ENCODE measurements at places on chromosomes 4 and X.

DNA sequence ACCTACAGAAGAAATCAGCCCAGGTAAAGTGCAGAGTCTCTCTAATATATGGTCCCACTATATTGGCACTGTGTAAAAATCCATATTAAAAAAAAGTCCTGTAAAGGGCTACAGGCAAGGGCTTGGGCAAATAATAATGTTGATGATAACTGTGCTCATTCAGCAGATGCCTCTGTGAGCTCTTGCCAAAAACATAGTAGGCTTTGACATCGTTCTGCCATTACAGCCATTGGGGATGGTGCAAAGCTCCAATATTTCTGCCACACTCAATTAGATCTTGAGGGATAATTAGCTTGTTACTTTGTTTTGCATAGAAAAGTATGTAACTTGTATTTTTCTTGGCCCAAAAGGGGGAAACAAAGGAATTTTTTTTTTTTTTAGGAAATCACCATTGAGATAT lies 645.5 kb upstream of the FAM241A start:
- no peak for DNase-seq

DNA sequence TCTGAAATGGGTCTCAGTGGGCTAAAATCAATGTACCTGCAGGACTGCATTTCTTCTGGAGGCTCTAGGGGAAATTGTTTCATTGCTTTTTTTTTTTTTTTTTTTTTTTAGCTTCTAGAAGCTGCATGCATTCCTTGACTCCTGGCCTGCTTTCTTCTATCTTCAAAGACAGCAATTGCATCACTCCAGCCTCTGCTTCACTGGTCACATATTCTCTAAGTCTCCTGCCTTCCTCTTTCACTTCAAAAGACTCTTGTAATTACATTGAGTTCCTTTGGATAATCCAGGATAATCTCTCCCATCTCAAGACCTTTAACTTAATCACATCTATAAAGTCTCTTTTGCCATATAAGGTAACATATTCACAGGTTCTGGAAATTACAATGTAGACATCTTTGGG lies 11.3 kb upstream of the PCYT1B start:
- DNase-seq = no peak

DNA sequence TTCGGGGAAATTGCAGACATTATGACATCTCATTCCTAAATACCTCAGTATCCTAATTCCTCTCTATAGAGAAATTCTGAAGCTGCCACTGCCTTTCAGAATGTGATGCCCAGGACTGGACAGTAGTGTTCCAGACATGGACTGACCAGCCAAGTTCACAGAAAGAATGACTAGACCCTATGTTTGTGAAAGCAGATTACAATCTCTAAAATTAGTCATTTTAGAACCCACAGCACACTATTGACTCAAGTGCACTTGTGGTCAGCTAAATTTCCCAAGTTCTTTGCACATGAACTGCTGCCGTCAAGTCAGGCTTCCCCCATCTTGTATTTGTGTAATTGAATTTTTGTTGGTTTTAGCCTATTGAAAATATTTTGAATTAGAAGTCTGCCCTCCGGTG lies 81.0 kb upstream of the ESX1 start:
- no peak for DNase-seq

DNA sequence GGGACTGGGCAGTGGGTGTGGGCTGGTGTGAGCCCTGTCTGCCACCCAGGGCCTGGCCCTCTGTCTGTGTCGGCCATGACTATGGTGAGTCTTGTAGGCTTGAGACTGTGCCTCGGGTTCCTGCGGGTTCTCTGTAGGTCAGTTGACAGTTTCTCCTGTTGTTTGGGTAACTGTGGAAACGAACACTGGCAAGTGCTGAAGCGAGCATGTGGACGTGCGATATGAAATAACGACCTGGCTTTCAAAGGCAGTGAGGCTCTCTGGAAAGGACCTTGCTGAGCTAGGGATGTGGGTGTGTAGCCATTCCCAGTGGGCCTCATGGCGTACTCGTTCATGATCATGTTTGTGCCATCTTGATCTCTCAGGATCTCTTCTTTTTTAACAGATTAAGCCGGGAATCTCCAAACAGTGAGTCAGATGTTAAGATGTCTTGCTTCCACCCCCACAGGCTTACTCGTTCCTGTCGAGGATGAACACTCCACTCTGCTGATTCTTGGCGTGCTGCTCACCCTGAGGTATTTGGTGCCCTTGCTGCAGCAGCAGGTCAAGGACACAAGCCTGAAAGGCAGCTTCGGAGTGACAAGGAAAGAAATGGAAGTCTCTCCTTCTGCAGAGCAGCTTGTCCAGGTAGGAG lies 41.3 kb downstream of the HTT start:
- DNase-seq = no peak

DNA sequence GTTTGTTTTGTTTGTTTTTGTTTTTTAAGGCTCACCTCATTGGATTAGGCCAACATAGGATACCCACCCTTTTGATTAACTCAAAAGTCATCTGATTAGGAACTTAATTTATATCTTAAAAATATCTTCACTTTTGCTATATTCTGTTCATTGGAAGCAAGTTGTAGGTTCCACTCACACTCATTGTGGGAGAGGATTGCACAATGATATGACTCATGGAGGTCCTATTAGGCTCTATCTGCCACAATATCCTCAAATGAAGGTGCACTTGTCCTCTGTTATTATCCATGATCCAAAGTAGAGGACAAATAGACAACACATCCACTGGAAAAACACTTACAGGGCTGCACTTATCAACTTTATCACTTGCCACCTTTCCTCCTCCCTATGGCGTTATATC lies 60.5 kb upstream of the ADAMTS3 start:
- DNase-seq = no peak

DNA sequence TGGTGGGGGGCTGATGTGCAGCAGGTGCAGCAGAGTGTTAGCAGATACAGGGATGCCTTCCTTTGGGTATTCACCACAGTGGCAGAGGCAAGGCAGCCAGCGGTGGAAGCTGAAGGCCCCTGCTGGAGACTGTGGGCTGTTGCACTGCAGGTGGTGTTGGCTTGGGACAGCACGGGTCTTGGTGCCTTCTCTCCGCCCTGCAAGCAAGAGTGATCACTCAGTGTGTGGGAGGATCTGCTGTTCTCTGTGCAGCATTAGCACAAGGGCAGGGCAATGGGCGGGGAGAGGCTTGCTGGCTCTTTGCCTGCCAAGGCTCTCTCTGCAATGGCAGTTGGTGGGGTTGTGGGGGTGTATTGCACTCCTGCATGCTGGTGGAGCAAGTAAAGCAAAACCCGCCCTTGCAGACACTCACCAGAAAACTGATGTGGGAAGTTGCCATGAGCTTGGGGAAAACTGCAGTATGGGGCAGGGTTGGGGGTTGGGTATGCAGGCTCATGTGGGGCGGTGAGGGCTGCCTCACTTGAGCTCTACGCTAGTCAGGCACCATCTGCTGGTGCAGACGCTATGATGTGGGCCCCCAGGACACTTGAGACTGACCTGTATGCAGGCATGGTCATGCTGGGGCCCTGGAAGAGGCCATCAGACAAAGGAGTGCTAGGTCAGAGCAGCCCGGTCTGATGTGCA lies 820.8 kb upstream of the GRIA3 start:
- DNase-seq = no peak

DNA sequence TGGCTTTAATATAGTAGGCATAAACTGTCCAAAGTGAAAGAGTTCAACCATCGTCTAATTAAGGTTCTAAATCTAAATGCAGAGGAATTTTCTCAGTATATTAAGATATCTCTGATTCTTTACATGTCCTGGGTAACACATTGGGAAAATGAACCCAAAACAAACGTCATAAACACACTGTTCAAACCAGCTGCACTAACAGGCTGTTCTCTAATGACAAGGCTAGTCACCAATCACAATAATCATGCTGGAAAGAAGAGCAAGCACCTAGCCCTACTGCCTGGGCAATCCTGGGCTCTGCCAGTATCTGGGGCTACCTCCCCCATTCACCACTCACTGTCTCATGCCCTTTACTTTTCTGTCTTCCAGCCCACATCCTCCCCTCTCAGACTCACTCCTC lies 107.9 kb downstream of the EFHC2 start:
- DNase-seq = no peak

DNA sequence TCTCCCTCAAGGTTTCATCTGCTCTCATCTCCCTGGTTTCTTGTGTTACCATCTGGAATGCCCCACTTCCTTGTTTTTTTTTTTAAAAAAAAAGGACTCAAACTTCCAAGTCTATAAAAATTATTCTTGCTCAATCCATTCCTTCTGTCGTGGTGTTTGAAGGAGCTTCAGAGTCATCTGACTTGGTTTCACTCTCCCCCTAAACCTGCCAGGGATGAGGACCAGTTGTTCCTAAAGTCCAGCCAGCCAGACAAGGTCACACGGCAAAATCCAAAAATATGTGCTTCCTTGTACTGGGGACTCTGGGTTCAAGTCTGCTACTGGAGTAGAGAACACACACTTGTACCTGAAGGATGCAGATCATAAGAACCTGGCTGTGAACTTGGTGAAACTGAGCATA lies 84.5 kb upstream of the GPM6B start:
- DNase-seq = no peak

DNA sequence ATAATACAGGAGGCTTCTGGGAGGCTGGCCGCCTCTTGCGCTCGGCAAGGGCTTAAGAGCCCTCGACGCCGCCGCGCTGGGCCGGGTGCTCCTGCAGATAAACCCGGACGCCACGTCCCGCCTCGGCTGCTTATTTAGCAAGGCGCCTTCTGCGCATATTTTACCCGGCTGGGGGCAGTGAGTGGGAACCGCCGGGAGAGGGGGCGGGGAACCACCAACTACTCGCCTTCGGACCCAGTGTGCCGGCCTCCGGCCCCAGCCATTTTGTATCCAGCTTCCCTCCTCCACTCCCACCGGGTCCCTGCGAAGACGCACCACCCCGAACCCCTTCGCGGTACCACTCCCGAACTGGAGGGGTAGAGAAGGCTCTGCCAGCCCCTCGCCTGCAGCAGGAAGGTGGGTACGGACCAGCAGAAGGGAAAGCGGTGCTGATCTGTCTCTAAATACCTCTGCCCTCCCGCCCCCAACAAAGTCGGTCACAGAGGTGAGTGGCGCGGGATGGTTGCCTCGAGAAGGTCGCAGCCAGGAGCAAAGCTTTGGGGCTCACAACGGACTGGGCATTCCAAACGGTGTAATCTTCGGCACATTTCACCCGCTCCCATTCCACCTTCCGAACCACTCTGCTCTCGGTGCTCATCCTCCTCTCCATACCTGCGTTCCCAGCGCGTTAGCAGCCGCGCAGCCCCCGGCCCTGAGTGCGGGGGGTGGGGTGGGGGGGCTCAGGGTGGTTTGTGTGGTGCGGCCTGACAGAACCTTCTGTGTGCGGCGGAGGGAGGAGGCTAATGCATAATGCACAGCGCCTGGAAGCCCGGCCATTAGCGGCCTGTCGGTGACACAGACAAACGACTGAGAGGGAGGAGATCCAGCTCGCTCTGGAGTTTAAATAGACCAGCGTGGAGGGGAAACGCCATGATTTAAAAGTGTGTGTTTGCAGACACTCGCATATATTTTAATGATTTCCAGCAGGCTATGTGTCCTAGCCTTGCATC lies 4.9 kb upstream of the BCOR start:
- DNase-seq = no peak

- DNase-seq = no peak
Measured at GRCh38 chrX:153600032-153600373, 1.1 kb upstream of the CCNQ start.

DNA sequence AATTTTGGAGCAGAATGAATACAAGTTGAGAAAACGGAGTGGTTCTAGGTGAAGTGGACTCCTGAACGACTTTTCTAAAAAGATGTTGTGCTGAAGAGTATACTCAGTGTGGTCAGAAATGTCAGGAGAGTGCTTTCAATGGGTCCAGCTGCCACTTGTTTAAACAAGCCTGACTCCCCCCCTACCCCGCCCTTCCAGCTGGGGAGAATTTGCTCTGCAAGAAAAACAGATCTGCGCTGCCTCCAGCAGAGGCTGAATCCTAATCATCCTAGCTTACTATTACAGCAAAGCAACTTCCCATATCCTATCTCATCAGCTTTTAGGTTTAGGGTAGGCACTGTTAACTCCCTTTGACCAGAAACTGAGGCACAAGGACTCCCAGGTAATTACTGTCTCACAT lies 1.9 kb downstream of the MAP3K15 start:
- DNase-seq = no peak

GRCh38 chr4:43380093-43380492 lies 487.6 kb downstream of the GRXCR1 start:
- DNase-seq = no peak

DNA sequence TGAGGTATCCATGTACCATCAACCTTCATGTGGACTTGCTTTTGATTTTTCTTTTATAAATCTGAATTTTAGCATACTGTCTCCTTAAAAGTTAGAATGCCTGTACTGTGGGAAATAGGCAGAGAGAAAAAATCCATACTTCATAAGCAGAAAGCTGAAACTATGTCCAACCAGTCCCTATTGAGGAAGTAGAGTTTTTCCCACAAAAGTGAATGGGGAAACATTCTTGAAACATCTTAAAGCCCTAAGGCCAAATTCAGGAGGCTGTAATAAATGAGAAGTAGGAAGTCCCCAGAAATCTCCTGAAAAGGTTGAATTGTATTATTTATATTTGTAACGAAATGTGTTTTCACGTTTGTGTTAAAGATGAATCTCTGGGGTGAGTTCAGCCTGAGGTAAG lies 56.3 kb downstream of the ENOX2 start:
- no peak for DNase-seq

DNA sequence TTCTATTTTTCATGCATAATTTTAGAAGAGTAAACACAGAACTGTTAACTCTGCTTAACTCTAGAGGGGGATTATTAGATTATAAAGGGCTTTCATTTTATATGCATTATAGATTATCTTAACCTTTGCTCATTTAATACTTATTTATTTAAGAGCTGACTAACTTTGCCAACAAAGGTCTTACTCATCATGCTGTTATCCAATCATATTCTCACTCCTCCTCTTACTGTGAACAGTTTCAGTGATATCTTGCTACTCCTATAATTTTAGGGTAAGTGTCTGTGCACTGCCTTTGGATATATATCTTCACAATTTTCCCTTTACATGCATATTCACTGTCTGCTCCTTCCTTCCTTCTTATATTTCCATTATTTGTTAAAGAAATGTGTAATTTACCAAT lies 1814.9 kb downstream of the STIM2 start:
- DNase-seq = no peak

DNA sequence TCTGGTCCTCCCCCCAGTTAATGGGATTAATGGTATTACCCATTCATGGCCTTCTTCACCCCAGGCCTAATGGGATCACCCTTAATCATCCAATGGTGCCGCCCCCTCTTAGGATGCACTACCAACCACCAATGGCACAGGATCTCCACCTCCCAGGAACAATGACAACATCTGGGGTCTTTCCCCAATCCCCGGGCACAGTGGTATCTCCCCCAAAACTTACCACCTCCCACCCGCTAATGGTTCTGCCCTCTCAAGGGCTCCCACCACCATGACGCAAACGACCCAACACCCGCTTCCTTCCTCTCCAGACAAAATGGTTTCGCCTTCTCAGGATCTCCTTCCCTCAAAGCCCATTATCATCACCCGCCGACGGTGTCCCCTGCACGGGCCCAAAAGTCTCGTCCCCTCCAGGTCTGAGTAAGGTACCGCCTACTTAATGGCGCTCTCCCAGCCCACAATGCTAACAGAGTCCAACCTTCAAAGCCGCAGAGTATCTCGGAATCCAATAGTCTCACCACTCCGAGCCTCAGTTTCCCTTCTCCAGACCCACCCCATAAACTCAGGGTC lies 458 bp downstream of the GRIPAP1 start:
- no peak for DNase-seq
